ENCODE measurements at places on chromosomes 4 and X.

- DNase-seq = no peak
Observed at GRCh38 chrX:1336331-1336943, at the start of gene IL3RA. Gene IL3RA (plus strand): TSS chrX:1336785. CDS start chrX:1341766, 4,981 bp downstream.

GRCh38 chr4:40418430-40419230 is 83.5 kb downstream of the CHRNA9 start:
- no peak for DNase-seq

GRCh38 chr4:23068287-23068686 is 375.6 kb downstream of the GBA3 start:
- DNase-seq = no peak

DNA sequence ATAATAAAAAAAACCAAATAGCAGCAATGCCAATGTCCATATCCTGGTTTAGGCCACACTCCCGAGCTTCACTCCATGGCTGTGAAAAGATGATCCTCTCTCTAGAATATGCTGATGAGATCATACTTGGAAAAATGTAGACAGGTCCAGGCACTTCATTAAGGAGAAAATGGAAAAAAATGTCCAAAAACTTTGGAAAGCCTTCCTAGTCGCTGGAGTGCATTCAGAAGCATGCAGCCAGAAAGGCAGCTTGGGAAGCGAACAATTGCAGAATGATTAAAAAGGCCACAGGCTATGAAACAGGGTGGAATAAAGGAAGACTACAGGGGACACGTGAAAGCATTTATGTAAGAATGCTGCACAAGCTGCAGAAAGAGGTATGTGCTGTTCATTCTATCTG is 165.6 kb upstream of the HCCS start:
- no peak for DNase-seq

GRCh38 chr4:60216752-60217151 is 983.4 kb upstream of the ADGRL3 start:
- no peak for DNase-seq

GRCh38 chrX:118143578-118143977 is 27.0 kb upstream of the KLHL13 start:
- DNase-seq = no peak

Data from activated CD8-positive, alpha-beta memory T cell treated with anti-CD3 and anti-CD28 coated beads for 48 hours (primary cell).